ENCODE measurements at places on chromosomes 4 and X. TPM values are rescaled to one million over a fixed set of nuclear protein-coding genes. Genes with fewer than 3 reads are reported as not detected.

UBE2K gene
- 14.2 TPM for total RNA-seq

ADGRL3 gene
- total RNA-seq: under 0.01 TPM

CXCL10 gene
- 13.0 TPM for total RNA-seq

SPANXB1 gene
- total RNA-seq: not detected

SASH3 gene
- total RNA-seq: not detected

BMX gene
- total RNA-seq: 0.64 TPM

ZNF280C gene
- total RNA-seq: 1.2 TPM

CLDN22 gene
- total RNA-seq: not detected

HSD17B13 gene
- total RNA-seq: not detected

BTK gene
- total RNA-seq: not detected

PPP2R2C gene
- 3.6 TPM for total RNA-seq

ZCCHC12 gene
- total RNA-seq: not detected

GAGE12F gene
- not detected for total RNA-seq

PPP1R3F gene
- 3.2 TPM for total RNA-seq

CT45A3 gene
- total RNA-seq: not detected

SLC6A14 gene
- 6.7 TPM for total RNA-seq

Measured in tracheal epithelial cell (primary cell).